Stimulated activated CD8-positive, alpha-beta memory T cell treated with anti-CD3 and anti-CD28 coated beads, Interleukin-15, amount 100 ng/mL, for 48 hours (primary cell): ENCODE measurements at places on chromosomes 3 and 15.

GRCh38 chr3:62604298-62604697, 230.9 kb upstream of the FEZF2 start:
- DNase-seq: no peak

DNA sequence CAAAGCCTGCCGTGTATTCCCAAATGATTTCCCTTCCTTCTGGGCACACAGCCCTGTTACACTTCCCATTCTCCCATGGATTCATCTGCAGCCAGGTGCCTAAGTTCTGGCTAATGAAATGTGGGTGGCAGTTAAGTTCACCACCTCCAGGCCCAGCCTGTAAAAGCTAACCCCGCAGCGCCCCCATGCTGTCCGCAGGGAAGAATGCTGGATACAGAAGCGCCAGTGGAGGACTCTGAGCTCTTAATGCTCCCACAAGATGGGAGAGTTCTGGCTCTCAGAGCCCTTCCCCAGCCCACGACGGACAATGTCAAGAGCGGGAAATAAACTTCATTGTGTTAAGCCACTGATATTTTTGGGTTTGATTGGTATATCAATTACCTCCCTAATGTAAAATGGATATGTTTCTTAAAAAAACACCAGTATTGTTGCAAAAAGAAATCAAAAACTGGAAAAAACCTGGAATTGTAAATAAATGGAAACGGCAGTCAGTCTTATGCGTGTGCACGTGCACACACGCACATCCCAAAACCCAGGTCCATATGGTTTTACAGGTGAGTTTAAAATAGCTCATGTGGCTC, 37.7 kb upstream of the FGD5 start:
- DNase-seq: no peak

- DNase-seq: no peak
Measured at GRCh38 chr3:37736624-37737023, 125.1 kb upstream of the CTDSPL start.

- no peak for DNase-seq
Measured at GRCh38 chr3:126208606-126209256, 28.3 kb upstream of the ALDH1L1 start.

- DNase-seq: no peak
Measured at GRCh38 chr15:70414626-70415025, 316.9 kb upstream of the TLE3 start.

- no peak for DNase-seq
Measured at GRCh38 chr15:51200792-51201191, 106.1 kb upstream of the TNFAIP8L3 start.

DNA sequence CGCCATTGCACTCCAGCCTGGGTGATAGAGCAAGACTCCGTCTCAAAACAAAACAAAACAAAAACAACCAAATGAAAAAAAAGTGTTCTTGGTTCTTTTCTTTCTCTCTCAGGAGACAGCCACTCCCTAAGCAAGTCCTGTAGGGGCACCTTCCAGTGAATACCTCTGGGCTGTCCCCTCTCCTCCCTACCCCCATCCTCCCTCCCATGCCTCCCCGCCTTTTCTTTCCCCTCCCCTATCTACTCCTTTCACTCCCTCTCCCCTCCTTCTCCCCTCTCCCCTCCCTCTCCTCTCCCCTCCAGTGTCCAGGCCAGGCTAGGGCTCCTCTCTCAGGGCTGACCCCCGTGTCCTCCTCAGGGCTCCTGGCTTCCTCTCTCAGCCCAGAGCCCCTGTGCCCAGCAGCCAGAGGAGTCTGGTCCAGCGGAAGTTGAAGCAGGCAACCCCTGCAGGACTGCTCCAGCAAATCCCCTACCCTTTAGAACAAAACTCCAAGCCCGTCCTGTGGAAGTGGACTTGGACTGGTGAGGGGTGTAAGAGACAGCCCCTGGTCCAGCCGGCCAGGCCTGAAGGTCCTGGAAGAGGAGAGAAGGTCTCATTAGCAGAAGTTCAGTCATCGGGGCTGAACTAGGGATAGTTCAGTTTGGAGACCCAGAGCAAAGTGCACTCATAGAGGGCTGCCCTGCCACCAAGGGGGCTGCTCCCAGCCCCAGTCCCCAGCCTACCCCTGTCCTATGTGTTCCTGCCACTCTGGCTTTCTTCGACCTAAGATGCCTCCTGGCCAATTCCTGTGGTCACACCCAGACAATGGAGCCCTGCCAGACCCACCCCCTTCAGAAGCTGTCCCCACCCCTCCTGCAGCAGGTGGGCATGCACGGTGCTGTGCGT, 79.8 kb upstream of the IQSEC1 start:
- no peak for DNase-seq

GRCh38 chr3:171879472-171879871, 36.3 kb downstream of the TMEM212 start:
- DNase-seq: no peak

DNA sequence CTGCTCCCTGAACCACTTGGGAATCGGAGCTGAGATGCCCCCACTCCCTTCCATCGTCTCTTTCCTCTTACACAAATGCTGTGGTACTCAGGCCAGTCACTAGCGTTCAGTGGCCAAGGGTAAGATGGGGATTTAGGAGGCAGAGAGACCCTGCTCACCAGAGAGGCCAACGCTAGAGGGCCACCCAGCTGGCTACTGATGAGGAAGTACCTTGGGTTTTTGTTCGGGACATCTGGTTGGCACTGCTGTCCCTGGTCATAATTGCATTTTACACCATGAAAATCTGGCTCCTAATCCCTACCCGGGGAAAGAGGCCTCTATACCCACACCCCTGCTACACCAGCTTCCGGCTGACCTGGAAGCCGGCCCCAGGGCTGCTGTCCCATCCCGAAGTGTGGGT, 7.7 kb downstream of the MAP6D1 start:
- no peak for DNase-seq

DNA sequence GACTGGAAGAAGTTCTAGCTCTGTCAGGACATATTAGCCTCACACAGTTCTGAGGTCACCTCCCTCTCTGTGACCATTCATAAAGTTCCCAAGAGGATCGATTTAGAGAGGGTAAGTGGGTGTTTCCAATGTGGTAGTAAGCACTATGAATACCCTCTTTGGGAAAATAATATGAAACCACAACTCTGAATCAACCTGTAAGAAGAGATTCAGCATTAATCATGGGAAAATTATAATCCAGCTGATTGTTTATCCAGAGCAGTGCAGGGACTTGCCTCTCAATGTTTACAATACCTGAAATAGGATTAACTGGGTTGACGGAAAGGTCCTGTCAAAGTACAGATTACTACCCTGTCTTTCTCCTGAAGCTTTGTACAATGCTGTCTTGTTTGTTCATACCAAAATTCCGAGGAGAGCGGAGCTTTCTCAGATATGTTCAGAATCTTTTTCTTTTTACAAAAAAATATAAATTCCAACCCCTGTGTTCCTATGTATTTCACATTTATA, 302.9 kb upstream of the DPPA4 start:
- no peak for DNase-seq
